ENCODE measurements at places on chromosomes 3 and 15.

DNA sequence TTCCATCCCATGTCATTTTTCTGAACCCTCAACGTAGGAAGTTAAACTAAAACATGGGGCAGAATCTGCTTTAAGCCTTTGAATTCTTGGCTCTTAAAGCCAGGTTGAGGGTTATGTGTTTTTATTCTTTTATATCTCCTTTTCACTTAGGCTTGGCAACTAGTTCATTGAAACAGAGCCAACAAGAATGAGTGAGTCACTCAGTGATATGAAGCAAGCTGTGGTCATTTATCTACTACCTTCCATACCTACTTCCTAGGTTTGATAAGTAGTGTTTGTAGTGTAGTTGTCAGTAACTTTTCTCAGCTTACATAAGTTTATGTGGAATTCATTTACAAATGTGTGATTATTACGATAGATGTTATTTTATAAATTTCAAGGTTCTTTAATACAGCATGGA is 67.4 kb downstream of the SNRPN start:
- no peak for DNase-seq

DNA sequence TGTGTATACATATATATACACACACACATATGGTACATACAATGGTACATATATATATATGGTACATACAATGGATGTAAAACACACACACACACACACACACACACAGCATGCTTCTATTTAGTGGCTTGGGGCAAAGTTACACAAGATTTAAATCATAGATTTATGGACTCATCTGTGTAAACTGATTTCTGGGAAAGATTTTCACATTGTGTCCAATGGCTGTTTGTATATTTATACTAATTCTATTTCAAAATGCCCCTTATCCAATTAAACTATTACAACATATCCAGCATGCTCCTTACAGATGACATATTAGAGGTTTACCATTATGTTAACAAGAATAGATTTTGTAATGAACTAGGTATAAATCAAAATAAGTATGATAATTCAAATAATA is 94.9 kb downstream of the ANO10 start:
- no peak for DNase-seq

- no peak for DNase-seq
These were observed 10.3 kb upstream of the PPARG start for GRCh38 chr3:12278566-12278965.

- no peak for DNase-seq
These were observed 61.4 kb downstream of the IGF2BP2 start for GRCh38 chr3:185763347-185764005.

DNA sequence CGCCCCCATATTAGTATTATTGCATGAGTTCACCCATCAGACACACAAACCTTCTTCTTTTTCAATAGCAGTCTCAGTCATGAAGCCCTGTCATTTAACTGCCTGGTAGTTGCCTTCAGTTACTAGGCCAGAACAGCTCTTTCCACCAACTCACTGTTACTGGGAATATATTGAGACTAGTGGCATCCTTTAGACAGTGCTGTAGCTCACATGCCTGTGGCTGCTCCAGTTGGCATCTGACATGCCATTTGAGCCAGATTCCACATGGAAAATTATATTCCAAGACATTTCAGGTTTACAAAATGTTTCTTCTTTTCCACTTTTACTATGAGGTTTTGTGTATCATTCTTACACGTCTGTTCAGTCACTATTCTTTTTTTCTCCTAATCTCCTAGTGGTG is 146.1 kb downstream of the GHSR start:
- DNase-seq: no peak

- no peak for DNase-seq
These were observed 248.9 kb downstream of the SV2B start for GRCh38 chr15:91348752-91349500.

- DNase-seq: no peak
These were observed 193.5 kb upstream of the ICE2 start for GRCh38 chr15:60672400-60672799.

- no peak for DNase-seq
These were observed 5.1 kb upstream of the HAPLN3 start for GRCh38 chr15:88900309-88900981.

- no peak for DNase-seq
These were observed 69.4 kb downstream of the TFRC start for GRCh38 chr3:196012481-196012880.

DNA sequence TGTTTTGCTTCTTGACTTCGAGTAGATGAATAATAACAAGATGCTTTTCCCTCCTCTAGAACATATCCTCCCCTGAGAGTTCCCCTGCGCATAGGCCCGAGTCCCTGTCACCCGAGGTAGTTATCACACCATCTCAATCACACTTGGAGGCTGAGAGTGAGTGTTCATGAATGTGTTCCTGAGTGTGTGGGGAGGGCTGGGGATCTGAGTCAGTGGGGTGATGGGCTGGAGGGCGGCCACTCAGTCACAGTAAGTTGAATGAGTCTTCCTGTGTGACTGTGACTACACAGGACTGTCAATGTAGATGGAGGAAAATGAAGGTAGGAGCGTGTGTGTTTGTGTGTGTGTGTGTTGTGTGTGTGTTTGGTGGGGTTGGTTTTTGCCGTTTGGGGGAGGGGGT is 71.0 kb downstream of the SETD5 start:
- no peak for DNase-seq

DNA sequence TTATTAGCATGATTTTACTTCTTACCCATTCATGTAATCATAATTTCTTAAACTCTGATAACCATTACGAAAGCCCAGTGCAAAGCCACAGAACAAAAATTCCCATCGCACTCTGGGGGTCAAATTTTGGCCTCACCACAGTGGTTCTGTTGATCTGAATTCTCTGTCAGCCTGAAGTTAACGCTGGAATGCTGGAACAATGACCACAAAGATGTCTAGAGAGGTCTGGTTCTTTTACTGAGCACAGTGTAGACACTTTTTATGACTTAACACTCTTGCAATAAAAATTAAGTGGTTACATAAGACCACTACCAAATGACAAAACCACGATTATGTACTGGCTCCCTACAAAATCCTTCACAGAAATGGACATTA is 94.7 kb downstream of the PDZRN3 start:
- DNase-seq: no peak

DNA sequence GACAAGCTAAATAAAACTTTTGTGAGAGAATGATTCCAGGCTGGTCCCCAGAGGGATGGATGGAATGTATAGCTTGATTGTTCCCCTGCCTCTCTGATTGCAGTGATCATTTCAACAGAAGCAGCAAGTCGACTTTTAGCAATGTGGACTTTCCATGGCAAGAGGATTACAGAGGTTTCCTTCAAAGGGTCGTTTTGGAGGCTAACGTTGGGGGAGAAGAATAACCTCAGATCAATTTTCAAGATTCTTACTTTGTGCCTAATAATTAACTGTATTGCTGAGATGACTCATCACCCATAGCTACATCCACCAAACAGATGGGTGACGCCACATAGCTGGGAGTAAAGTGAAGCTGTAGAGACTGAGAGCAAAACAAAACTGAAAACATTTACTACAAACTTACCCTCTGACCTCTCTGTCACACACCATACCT is 79.9 kb downstream of the GTPBP8 start:
- DNase-seq: no peak

DNA sequence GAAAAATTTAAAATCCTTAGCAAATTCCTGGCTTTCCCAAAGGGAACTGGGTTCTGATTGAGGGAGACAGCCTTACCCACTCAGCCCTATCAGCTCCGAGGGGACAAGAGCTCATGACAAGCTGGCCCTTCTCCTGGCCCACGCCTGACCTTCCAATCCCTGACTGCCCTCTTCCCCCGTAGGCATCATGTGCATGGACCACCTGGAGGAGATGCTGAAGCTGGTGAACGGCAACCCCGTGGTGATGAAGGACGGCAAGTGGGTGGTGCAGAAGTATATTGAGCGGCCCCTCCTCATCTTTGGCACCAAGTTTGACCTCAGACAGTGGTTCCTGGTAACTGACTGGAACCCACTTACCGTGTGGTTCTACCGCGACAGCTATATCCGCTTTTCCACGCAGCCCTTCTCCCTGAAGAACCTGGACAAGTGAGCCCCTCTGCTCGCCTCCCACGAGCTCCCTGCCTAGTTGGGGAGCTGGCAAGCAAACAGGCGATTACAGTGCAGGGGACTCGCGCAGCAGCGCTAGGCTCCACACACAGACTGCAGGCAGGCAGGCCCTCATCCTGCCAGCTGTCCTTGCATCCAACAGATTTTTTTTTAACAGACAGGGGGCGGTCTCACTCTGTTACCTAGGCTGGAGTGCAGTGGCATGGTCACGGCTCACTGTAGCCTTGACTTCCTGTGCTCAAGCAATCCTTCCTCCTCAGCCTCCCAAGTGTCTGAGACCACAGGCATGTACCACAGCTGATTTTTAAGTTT is 16.8 kb downstream of the RPUSD3 start:
- DNase-seq: peak; percentile 5

DNA sequence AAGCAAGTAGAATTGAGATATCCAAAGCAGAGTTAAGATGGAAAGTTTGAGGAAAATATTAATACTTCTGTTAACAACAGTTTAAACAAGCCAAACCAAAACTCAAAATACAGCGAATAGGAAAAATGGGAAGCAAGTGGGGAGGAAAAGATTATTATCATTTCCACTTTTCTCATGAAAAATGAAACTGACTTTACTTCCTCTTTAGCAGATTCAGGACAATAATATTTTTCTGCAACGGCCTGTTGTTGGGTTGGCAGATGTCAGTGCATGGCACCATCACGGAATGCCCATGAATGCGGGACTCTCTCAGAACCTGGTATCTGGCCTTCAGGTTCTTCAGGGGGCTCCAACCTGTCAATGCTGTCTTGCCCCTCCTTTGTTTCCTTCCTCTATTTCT is 11.1 kb downstream of the ANKUB1 start:
- no peak for DNase-seq

GRCh38 chr15:38367476-38367875 is 86.5 kb upstream of the FAM98B start:
- DNase-seq: no peak

- peak; percentile 90 for DNase-seq
These were observed at the start of gene B3GNT5 for GRCh38 chr3:183252973-183253527. TSS of gene B3GNT5 (plus strand) at chr3:183253253. CDS start at chr3:183269799, 16,546 bp downstream.

DNA sequence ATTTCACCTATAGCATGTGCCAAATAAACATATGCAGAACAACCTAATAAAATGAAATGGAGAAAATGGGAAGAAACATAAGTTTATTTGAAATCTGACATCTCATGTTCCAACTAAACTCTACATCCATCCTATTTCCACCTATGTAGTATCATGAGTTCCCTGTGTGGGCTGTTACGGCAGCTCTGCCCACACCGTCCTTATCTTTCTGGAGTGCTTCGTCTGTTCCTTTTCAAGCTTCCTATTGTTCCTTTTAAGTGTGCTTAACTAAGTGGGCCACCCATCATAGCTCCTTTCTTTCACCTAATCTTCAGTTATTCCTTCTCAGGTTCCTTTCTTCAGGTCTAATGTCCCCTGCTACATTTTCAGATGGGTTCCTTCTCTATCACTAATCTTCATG is 17.3 kb downstream of the RYR3 start:
- DNase-seq: no peak

GRCh38 chr3:187456250-187456649 is 88.1 kb downstream of the RTP4 start:
- DNase-seq: no peak

DNA sequence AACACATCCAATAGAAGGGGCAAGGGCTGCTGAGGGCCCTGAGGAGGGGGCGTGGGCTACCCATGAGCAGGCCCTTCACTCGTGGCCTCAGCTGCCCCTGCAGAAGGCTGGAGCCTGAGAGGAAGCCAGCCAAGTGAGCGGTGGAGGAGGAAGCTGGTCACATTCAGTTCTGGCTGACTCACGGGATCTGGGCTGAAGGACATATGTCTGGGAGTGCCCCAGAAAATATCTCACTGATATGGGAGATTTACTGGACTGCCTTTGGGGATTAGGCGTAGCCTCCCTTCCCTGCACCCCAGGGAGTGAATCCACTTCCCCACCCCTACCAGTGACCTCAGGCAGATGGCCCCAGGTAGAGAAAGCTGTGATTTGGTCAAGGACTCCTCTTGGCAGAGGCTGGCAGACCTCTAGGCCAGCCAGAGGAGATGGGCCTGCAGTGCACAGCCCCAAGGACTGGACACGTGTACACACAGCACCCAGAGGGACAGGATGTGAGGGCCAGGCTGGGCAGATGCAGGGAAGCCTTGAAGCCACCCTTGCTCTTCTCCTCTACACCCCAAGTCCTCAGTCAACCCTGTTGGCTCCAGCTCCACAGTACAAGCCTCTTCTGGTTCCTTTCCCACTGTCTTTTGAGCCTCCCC is 14.2 kb upstream of the ANKDD1A start:
- no peak for DNase-seq

- DNase-seq: no peak
These were observed 62.0 kb upstream of the ST3GAL6 start for GRCh38 chr3:98701071-98701675.
